ENCODE measurements at places on chromosomes 7 and 10.

DNA sequence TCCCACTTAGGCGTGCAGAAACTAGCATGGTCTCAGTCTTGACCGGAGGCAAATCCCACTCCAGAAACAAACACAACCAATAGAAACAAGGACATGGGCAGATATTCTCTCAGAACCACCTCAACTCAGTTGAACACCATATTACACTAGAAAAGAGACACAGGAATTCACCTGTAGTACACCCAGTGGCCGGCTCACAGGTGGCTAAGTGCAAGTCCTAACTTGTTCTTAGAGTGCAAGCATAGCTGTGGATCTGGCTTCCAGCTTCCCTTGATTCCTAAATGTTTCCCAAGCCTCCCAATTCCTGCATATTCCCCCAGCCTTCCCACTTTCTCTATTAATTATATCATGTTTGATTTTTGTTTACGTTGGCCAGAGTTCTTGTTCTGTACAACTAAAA, 164.4 kb downstream of the TPK1 start:
- DNase-seq = no peak

GRCh38 chr7:156119771-156120170, 307.5 kb upstream of the SHH start:
- no peak for DNase-seq

- DNase-seq = no peak
These were observed 52.5 kb upstream of the NRP1 start for GRCh38 chr10:33386926-33387325.

DNA sequence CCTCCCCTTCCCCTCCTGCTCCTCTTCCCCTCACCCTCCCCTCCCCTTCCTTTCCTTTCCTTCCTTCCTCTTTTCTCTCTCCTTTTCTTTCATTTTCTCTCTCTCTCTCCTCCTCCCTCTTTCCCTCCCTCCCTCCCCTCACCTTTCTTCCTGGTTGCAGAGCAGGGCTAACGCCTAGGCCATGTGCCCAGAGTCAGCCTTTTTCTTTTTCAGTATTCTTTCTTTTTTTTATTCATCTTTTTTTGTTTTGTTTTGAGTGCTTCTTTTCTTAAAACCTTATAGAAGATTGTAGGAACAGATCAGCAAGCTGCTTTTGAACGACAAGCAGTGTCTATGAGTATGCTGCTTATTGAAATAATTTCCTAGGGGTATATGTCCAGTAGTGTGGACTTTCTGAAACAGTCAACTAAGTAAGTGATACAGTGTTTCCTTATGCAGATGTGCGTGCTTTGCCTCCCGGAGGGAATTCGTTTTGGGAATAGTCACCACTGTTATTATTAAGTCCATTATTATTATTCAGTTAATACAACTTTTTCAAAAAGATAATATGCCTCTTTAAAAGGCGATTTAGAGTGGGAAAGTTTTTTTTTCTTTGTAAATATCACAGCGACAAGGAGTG, 219.2 kb downstream of the CAMK1D start:
- no peak for DNase-seq

GRCh38 chr10:78312197-78313047, 278.8 kb downstream of the RPS24 start:
- DNase-seq = no peak

DNA sequence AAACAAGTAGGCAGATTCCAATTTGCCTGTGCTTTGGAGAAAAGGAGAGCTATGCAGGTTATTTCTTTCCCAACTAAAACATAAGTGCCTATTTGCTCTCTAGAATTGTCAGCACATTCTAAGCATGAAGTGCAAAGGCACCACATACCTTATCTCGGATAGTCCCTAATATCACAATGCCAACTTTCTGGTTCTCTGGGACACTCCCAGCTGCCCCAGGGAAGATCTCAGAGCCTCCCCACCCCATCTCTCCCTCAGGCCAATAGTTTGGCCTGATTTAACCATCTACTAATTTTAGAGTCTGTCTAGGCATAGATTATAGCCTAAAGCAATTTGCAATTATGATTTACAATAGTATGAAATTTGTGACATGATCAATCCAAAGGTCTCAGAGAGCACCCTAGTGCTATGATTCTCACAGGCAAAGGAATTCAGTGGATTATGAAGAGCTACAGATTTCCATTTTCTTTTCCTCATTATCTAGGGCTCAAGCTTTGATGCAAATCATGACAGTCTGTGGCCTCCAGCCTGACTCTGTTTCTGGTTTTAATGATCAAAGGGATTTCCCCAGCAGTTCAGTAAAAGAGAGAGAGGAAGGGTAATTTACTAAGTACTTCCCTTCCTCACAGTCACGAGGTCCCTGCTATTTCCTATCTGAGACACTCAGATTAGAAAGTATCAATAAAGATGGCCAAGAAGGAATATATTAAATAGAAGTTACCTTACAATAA, 29.0 kb upstream of the IL6 start:
- peak; percentile 80 for DNase-seq

- DNase-seq = no peak
These were observed 221.9 kb upstream of the INHBA start for GRCh38 chr7:41924796-41925195.

- DNase-seq = no peak
These were observed 289.9 kb upstream of the LRRN3 start for GRCh38 chr7:110800984-110801383.

- no peak for DNase-seq
These were observed 131.6 kb upstream of the AHR start for GRCh38 chr7:17166824-17167379.

- no peak for DNase-seq
These were observed 469.8 kb downstream of the GLRX3 start for GRCh38 chr10:130606001-130606405.
